Stomach (tissue), 19 donors: ENCODE measurements at places on chromosomes 4 and X. TPM values are rescaled to one million over a fixed set of nuclear protein-coding genes. Genes with fewer than 3 reads are reported as not detected.

GRCh38 chrX:140713174-140713539 lies 3.6 kb downstream of the LINC00632 start:
- H3K27ac ChIP-seq = no peak overlapping the region
- no peak overlapping the region for H3K4me3 ChIP-seq
- H3K36me3 ChIP-seq = no peaks in the 10 kb centered on the region
- no peaks in the 10 kb centered on the region for H3K27me3 ChIP-seq
- H3K4me1 ChIP-seq = peaks cover 9% of the 10 kb centered on the region
- DNase-seq = no peak

- H3K36me3 ChIP-seq = no peaks in the 10 kb centered on the region
- H3K4me1 ChIP-seq = no peaks in the 10 kb centered on the region
- no peaks in the 10 kb centered on the region for H3K27me3 ChIP-seq
- H3K4me3 ChIP-seq = no peak overlapping the region
These were observed 107.8 kb downstream of the SLC4A4 start for GRCh38 chr4:71446479-71447081.

The IBSP gene
- not detected for polyA plus RNA-seq

- no peaks in the 10 kb centered on the region for H3K36me3 ChIP-seq
- no peak overlapping the region for H3K4me3 ChIP-seq
- no peak overlapping the region for H3K27ac ChIP-seq
- no peaks in the 10 kb centered on the region for H3K27me3 ChIP-seq
- DNase-seq = no peak
- peaks cover 23% of the 10 kb centered on the region for H3K4me1 ChIP-seq
These were observed 64.4 kb downstream of the CHRNA9 start for GRCh38 chr4:40399578-40399977.

DNA sequence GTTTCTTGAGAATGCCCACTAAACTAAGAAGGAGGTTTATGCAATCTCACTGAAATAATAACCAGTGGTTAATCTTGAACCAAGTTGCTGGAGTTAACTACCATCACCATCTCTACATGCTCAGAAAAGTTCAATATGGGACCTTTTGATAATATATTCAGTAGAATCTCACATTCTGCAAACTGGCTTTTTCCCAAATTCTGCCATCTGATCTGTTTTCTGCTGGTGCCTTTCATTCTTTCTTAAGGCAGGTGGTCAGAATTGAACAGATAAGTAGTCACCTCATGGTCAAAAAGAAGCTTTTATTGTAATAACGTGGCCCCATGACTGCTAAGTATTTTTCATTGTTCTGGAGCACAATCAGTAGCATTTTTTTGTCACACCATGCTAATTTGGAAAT lies 229.0 kb upstream of the GK2 start:
- no peak overlapping the region for H3K4me3 ChIP-seq
- no peaks in the 10 kb centered on the region for H3K36me3 ChIP-seq
- no peaks in the 10 kb centered on the region for H3K4me1 ChIP-seq
- no peak overlapping the region for H3K27ac ChIP-seq
- no peak for DNase-seq

GRCh38 chr4:106414366-106414765 lies 45.8 kb upstream of the GIMD1 start:
- no peaks in the 10 kb centered on the region for H3K27me3 ChIP-seq
- no peaks in the 10 kb centered on the region for H3K4me1 ChIP-seq
- no peak overlapping the region for H3K4me3 ChIP-seq
- no peaks in the 10 kb centered on the region for H3K36me3 ChIP-seq

DNA sequence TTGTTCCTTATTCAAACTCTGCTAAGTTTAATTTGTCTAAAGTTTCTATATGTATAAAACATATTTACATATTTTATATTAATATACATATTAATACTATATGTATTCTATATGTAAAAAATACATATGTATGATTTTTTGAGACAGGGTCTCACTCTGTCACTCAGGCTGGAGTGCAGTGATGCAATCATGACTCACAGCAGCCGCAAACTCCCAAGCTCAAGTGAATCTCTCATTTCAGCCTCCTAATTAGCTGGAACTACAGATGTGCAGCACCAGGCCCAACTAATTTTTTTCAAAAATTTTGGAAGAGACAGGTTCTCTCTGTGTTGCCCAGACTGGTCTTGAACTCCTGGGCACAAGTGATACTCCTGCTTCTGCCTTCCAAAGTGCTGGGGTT lies 684.9 kb downstream of the TRAM1L1 start:
- H3K36me3 ChIP-seq = no peaks in the 10 kb centered on the region
- no peaks in the 10 kb centered on the region for H3K27me3 ChIP-seq
- no peaks in the 10 kb centered on the region for H3K4me1 ChIP-seq
- no peak overlapping the region for H3K4me3 ChIP-seq

The DDX53 gene
- polyA plus RNA-seq = not detected

- no peaks in the 10 kb centered on the region for H3K27me3 ChIP-seq
- H3K36me3 ChIP-seq = no peaks in the 10 kb centered on the region
These were observed 1.8 kb downstream of the SPIN4 start for GRCh38 chrX:63349307-63349706.

The CT47B1 gene
- not detected for polyA plus RNA-seq

The ASMT gene
- polyA plus RNA-seq = not detected

The UGT2A1 gene
- polyA plus RNA-seq = not detected

The F8 gene
- polyA plus RNA-seq = 3.8 TPM

The GRPR gene
- not detected for polyA plus RNA-seq

DNA sequence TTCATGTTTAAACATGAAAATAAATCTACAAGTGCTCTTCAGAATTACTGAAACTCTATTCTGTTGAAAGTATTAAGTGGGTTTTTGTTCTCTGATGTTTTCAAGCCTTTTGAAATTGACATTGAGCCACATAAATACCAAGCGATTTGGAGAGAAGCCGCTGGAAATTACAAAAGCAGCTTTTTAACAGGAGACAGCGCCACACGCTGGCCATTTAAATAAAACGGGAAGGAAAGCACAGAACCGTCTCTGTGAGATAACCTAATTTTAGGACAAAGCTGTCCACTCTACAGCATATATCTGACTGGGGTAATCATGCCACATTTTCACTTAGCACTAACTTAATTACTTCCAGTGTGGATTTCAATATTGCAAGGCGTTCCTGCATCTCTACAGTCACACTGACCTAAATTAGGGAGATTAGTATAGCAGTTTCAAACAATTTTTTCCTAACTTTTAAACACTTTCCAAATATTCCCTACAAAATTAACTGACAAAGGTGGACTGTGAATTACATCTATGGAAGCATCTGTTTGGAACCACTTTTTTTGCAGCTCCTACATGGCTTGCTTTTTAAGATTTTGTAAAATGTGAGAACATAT lies 6.8 kb upstream of the ANOS1 start:
- no peaks in the 10 kb centered on the region for H3K4me1 ChIP-seq
- H3K27ac ChIP-seq = no peak overlapping the region
- no peaks in the 10 kb centered on the region for H3K27me3 ChIP-seq
- no peak overlapping the region for H3K4me3 ChIP-seq

The PLA2G12A gene
- 6.4 TPM for polyA plus RNA-seq

- H3K4me1 ChIP-seq = peaks cover 48% of the 10 kb centered on the region
- no peak for DNase-seq
- H3K4me3 ChIP-seq = no peak overlapping the region
- no peak overlapping the region for H3K27ac ChIP-seq
- no peaks in the 10 kb centered on the region for H3K36me3 ChIP-seq
These were observed 35.5 kb upstream of the IQSEC2 start for GRCh38 chrX:53316860-53317237.

DNA sequence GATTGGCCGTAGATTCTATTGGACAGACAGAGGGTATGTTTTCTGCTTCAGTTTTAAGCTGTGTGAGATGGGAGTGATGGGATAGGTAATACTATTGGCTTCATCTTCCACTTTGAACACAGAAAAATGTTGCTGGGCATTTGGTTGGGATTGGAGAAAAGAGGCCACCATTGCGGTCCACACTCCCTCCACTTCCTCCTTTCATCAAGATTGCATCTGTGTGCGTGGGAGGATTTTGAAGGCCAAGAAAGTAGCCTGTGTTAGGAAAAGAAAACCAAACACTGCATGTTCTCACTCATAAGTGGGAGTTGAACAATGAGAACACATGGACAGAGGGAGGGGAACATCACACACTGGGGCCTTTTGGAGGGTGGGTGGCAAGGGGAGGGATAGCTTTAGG lies 56.4 kb downstream of the EGF start:
- no peak overlapping the region for H3K4me3 ChIP-seq
- no peaks in the 10 kb centered on the region for H3K4me1 ChIP-seq
- H3K36me3 ChIP-seq = no peaks in the 10 kb centered on the region

DNA sequence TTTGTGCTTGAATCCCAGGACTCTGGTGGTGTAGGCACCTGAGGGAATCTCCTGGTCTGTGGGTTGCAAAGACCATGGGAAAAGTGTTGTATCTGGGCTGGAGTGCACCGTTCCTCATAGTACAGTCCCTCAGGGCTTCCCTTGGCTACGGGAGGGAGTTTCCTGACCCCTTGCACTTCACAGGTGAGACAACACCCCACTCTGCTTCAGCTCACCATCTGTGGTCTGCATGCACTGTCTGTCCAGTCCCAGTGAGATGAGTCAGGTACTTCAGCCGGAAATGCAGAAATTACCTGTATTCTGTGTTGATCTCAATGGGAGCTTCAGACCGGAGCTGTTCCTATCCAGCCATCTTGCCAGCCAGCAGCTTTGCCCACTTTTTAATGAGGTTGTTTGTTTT lies 353.0 kb upstream of the IRS4 start:
- no peak overlapping the region for H3K4me3 ChIP-seq
- H3K36me3 ChIP-seq = no peaks in the 10 kb centered on the region
- H3K4me1 ChIP-seq = no peaks in the 10 kb centered on the region
- no peak overlapping the region for H3K27ac ChIP-seq
- H3K27me3 ChIP-seq = no peaks in the 10 kb centered on the region
